ENCODE measurements at places on chromosomes 13 and 19.

GRCh38 chr19:6209680-6210079 is 70.1 kb downstream of the MLLT1 start:
- DNase-seq = no peak

DNA sequence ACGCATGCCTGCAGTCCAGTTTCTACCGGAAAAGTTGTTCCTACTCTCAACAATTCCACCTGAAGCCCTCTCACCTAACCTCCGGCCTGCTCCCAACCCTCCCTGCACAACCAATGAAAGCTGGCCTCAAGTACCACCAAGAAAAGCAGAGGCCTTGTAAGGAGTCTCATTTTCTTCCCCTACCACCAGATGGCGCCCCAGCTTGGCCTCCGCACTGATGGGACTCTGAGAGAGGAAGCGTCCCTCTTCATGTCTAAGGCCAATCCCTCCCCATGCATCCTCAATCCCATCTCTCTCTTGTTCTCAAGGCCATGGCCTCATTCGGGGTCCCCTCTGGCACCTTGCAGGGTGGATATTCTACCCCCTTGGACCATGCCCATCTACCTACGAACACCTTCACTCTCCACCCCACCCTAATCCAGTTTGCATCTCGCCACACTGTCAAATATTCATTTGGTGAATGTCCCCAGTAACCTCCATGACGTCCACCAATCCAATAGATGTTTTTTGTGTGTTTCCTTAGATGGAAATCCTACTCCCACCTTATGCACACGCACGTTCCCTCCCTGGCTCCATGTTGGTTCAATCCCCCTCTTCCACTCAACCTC is 412.8 kb downstream of the ZNF536 start:
- peak; percentile 18 for DNase-seq

- DNase-seq = no peak
Measured at GRCh38 chr13:99178636-99179035, 22.0 kb upstream of the UBAC2 start.

DNA sequence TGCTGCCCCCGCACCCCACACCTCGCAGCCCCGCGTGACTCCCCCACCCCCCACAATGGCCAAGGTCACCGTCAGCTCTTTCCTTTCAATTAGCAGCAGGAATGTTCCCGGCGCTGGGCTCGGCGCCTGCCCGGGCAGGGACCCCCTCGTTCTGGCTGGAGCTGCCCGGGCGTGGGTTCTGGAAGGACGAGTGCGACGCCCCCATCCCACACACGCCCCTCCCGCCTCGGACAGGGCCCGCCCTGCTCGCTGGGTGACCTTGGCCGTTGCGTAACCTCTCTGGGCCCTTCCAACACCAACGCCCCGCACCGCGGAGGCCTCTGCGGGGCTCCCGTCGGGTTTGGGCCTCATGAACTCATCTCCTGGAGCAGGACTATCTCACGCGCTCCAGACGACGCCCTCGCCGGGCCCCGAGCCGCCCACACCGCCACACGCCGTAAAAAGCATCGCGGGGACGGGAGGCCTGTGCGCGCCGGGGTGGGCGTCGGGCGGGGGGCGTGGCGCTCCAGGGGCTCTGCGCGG is 10.3 kb downstream of the PALM start:
- no peak for DNase-seq

DNA sequence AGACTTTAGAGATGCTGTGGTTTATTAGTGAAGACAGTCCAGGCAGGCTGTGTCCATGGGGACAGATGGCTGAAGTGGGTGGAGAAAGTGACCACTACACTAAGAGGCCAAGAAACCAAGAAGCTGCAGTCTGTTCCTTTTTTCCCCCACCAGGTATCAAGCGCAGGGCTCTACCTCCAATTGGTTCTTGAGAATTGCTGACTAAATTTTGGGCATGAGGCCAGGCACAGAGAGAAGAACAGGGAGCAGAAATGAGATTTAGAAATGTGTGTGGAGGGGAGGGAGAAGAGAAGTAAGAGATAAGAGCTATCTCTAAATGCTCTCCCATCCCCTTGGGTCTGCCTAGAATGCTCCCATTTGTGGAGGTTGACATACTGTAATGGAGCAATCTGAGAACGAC is 12.3 kb upstream of the CYSLTR2 start:
- no peak for DNase-seq
